Epithelial cell of proximal tubule (primary cell): ENCODE measurements at places on chromosomes 5 and 9. TPM values are rescaled to one million over a fixed set of nuclear protein-coding genes. Genes with fewer than 3 reads are reported as not detected.

Gene IFNE
- not detected in 2 replicates for total RNA-seq

Gene CCDC171
- total RNA-seq, result 0.92 and 0.94 TPM in 2 replicates

Gene ZNF622
- 43.3 and 47.2 TPM in 2 replicates for total RNA-seq

- DNase-seq, result no peak
These were observed 22.3 kb downstream of the IRX2 start for GRCh38 chr5:2729189-2729588.

GRCh38 chr5:62299600-62299999 lies 6.4 kb upstream of the KIF2A start:
- DNase-seq, result no peak

DNA sequence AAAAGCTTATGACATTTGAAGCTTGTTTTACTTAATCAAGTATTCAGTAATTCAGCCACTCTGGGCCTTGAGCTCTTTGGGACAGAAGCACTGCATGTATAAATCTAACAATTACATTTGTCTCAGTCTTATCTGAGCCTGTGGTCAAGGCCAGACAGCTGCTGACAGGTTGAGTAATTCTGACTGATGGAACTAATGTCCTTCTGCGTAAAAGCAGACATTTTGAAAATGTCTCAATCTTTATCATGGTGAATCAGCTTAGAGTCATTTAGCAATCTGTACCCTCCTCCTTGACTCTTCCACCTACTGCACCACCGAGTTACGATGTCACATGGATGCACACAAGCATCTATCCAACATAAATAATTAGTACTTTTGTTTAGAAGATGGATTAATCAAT lies 400.0 kb downstream of the ARRDC3 start:
- no peak for DNase-seq

- no peak for DNase-seq
These were observed 15.5 kb downstream of the CARD19 start for GRCh38 chr9:93111371-93112115.

DNA sequence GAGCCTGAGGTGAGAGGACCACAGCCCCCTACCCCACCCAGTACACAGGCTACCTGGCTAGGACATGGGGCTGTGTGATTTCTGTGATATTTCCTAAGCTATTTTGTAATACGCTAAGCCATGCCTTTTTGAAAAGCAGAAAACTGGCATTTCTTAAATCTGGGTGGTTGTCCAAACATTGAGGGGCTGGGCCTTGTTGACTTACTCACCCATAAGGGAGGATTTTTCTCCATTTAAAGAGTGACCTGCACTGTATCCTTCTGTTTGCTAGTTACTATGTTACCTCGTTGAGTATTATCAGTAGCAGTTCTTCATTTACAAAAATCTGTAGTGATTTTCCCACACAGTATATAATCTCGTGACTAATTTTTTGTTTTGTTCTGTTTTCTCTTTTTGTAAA lies 117.5 kb upstream of the OTULINL start:
- DNase-seq, result no peak

DNA sequence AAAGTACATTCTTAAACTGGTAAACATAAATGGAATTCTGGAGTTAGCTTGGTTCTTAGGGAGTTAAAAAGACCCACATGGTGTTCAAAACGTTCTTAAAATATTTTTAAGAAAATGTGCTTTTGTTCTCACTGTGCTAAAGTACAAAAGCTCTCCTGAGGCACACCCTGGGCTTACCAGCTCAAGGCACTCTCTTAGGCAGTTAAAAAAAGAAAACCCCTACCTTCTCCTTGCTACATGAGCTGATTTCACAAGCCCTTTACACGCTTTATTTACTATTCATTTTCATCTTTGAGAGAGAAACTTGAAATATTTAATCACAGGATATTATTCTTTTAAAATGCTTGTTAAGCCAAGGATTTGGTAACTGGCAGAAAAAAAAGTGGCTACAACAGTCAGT lies 723.3 kb upstream of the GRAMD2B start:
- no peak for DNase-seq

DNA sequence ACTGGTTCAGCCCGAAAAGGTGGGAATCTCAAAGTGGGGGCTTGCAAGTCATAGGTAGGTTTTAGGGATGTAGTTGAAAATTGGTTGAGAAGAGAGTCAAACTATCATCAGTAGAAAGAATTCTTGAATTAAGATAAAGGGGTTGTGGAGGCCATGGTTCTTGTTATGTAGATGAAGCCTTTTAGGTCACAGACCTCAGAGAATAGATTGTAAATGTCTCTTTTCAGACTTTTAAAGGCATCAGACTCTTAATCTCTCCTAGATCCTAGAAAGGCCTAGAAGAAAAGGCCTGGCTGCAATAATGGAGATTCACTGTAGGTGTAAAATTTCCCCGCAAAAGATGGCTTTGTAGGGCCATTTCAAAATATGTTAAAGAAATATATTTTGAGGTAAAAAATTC lies 96.4 kb downstream of the PSAT1 start:
- DNase-seq, result no peak

- DNase-seq, result peak; percentile 6
These were observed at the start of gene MCC for GRCh38 chr5:113487781-113488644. Gene MCC (minus strand): TSS chr5:113488453.

- DNase-seq, result no peak
These were observed 270.2 kb upstream of the PDE4D start for GRCh38 chr5:60163762-60164161.
